Activated B cell treated with CpG ODN at 0.5 μM for 24 hours (primary cell): ENCODE measurements at places on chromosomes 12 and 14. TPM values are rescaled to one million over a fixed set of nuclear protein-coding genes. Genes with fewer than 3 reads are reported as not detected.

LRRC43 gene
- not detected in 2 replicates for total RNA-seq

RTL1 gene
- not detected in 2 replicates for total RNA-seq

RNF34 gene
- total RNA-seq, result 71.2 and 75.3 TPM in 2 replicates

PIK3C2G gene
- not detected in 2 replicates for total RNA-seq

RILPL2 gene
- total RNA-seq, result 11.2 and 12.2 TPM in 2 replicates

SLC39A2 gene
- 0.38 TPM in 1 of 2 replicates, not detected in the other for total RNA-seq

NYNRIN gene
- 0.02 and 0.04 TPM in 2 replicates for total RNA-seq

OR6C68 gene
- total RNA-seq, result not detected in 2 replicates

SMAGP gene
- total RNA-seq, result 11.4 and 11.5 TPM in 2 replicates

C3AR1 gene
- 0.11 and 0.29 TPM in 2 replicates for total RNA-seq

DEGS2 gene
- total RNA-seq, result 1.3 and 2.5 TPM in 2 replicates

PRH2 gene
- total RNA-seq, result not detected in 2 replicates

DTX3 gene
- total RNA-seq, result 3.7 and 3.9 TPM in 2 replicates

ACIN1 gene
- 238 and 263 TPM in 2 replicates for total RNA-seq

AMN gene
- total RNA-seq, result 4.4 and 5.3 TPM in 2 replicates

PRMT5 gene
- total RNA-seq, result 75.3 and 96.5 TPM in 2 replicates

DTD2 gene
- 19.8 and 21.3 TPM in 2 replicates for total RNA-seq

ZC2HC1C gene
- 0.91 TPM in 1 of 2 replicates, not detected in the other for total RNA-seq

ARHGEF40 gene
- 1.0 and 1.4 TPM in 2 replicates for total RNA-seq

B3GNT4 gene
- not detected in 2 replicates for total RNA-seq

VRTN gene
- not detected in 2 replicates for total RNA-seq

SLC2A14 gene
- total RNA-seq, result 1.4 and 1.8 TPM in 2 replicates

KCNJ8 gene
- total RNA-seq, result not detected in 2 replicates

ZNF641 gene
- 27.6 and 34.5 TPM in 2 replicates for total RNA-seq

SMIM41 gene
- total RNA-seq, result 0.24 TPM in 1 of 2 replicates, not detected in the other

SERPINA6 gene
- total RNA-seq, result not detected in 2 replicates

CHGA gene
- total RNA-seq, result not detected in 2 replicates

REP15 gene
- 0.35 TPM in 1 of 2 replicates, not detected in the other for total RNA-seq

ZDHHC22 gene
- total RNA-seq, result not detected in 2 replicates

FGD6 gene
- 3.7 and 5.4 TPM in 2 replicates for total RNA-seq

PLA2G1B gene
- not detected in 2 replicates for total RNA-seq

ISM2 gene
- 0.07 TPM in 1 of 2 replicates, not detected in the other for total RNA-seq

ADGRD1 gene
- total RNA-seq, result 0.46 and 0.47 TPM in 2 replicates

BDKRB2 gene
- total RNA-seq, result not detected in 2 replicates

JPH4 gene
- 1.6 and 2.0 TPM in 2 replicates for total RNA-seq

SLC8B1 gene
- 14.3 and 22.4 TPM in 2 replicates for total RNA-seq

DHRS4 gene
- total RNA-seq, result 15.8 and 16.1 TPM in 2 replicates

NOVA1 gene
- not detected in 2 replicates for total RNA-seq

CCDC38 gene
- total RNA-seq, result 0.09 and 0.42 TPM in 2 replicates

COA8 gene
- total RNA-seq, result 28.4 and 28.8 TPM in 2 replicates

CLEC2B gene
- total RNA-seq, result 18.4 and 19.1 TPM in 2 replicates

ATG101 gene
- total RNA-seq, result 25.6 and 32.5 TPM in 2 replicates
